CD4-positive, CD25-positive, alpha-beta regulatory T cell (primary cell): ENCODE measurements at places on chromosomes 2 and 18. TPM values are rescaled to one million over a fixed set of nuclear protein-coding genes. Genes with fewer than 3 reads are reported as not detected.

DNA sequence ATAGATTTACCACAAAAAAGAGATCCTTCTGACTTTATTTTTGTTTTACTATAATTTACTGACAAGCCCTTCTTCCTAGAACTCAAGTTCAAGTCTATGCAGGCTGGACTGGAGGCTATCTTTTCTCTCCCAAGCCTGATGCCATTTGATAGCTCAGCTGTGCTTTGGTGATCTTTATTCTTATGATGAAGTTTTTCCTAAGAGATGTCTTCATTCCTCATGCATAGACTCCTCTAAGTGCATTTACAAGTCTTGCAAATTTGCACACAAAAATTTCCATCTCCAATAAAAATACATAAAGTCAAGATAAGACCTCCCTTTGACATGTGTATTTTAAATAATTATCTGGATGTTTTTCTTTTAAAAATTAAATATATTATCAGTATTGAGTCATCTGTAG, 167.4 kb upstream of the ETAA1 start:
- DNase-seq: no peak

GRCh38 chr2:134609924-134610513, 108.8 kb downstream of the TMEM163 start:
- no peak for DNase-seq

DNA sequence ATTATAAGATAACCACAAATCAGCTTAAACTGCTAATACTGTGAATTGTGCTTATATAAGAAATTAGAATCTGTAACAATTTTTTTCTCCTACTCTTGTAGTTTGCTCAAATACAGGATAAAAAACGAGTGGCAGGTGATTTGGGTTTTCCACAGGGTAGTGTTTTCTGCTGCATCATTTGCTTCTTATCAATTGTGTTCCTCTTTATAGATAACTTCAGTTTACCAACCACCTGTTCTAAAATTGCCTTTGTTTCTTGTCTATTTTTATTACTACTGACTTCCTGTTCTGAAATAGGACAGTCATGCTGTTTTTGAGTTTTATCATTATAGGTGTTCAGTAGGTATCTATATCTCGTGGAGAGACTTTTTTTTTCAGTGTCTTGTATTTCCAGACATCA, 56.9 kb downstream of the MFSD6 start:
- DNase-seq: no peak

GRCh38 chr2:188917632-188918031, 56.5 kb upstream of the COL3A1 start:
- no peak for DNase-seq

- DNase-seq: no peak
Observed at GRCh38 chr2:213122725-213123124, 28.7 kb downstream of the IKZF2 start.

DNA sequence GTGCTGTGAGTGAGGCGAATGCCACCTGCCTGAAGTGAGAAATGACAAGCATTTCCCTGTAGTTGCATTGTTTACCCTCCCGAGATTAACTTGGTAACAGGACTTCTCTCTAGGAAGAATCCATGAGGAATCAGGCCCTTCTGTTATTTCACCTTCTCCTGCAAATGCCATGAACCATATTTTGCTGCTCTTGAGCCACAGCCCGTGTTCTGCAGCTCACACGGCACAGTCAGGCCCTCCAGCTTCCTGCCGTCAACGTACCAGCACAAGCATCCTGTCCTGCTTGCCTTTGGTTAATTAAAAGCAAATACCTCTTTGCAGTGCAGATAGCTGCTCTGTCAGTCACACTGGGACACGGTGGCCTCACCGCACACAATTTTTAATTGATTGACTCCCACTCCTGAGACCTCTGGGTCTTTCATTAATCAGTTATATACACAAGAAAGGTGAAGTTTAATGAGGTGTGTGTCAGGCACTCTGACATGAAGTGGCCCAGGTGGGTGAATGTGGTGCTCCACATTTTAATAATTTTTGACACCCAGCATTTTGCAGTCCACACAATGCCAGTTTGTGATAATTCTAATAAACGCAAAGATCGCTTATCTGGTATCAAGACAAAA, 95.3 kb upstream of the ASB18 start:
- DNase-seq: peak; percentile 48

- DNase-seq: no peak
Observed at GRCh38 chr18:77505499-77505898, 255.9 kb downstream of the GALR1 start.

GRCh38 chr2:8414946-8415879, 266.6 kb upstream of the ID2 start:
- no peak for DNase-seq

DNA sequence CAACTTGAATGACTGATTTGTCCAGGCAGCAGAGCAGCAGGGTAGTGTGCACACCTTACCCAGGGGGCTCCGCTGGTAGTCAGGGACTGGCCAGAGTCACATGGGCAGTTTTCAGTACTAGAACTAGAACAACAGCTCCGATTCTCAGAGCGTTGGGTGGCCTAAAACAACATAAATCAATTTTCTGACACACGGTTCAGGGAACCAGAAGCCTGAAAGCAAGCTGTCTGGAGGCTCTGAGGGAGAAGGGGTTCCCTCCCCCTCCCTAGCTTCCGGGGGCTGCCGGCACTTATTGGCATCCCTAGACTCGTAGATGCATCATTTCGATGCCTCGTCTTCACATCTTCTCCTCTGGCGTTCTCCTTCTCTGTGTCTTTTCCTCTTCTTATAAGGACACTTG, 13.4 kb upstream of the ITGB6 start:
- no peak for DNase-seq

Gene FAHD2B
- total RNA-seq: 22.9 TPM

GRCh38 chr18:25169701-25170100, 182.3 kb downstream of the ZNF521 start:
- DNase-seq: no peak

DNA sequence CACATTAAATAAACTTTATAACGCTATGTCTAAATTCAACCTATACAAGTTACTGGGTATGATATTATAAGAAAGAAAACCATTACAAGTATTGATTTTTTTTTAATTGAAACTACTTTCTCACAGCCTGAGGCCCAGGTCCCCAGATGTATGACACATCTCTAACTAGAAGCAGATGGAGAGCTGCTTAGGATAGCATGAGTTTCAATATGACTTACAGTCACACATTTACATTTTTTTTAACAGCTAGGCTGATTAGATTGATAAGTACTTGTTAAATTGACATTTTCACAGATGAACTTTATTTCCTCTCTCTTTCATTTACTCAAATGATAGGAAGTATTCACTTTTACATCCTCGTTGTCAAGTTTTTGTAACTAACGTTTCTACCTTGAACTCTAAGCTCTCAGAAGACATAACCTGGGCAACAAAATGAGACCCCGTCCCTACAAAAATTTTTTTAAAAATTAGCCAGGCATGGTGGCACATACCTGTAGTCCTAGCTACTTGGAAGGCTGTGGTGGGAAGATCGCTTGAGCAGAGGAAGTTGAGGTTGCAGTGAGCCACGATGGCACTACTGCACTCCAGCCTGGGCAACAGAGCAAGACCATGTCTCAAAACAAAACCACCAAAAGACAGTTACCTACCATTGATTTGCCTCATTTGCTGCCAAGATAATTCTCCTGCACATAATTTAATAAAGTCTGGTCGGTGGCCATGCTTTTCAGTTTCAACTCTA, 52.4 kb downstream of the STK39 start:
- peak; percentile 43 for DNase-seq

- DNase-seq: no peak
Observed at GRCh38 chr18:77470569-77471413, 221.1 kb downstream of the GALR1 start.

GRCh38 chr2:157055660-157056199, 201.8 kb upstream of the GALNT5 start:
- DNase-seq: no peak

Gene SIX3
- total RNA-seq: not detected

DNA sequence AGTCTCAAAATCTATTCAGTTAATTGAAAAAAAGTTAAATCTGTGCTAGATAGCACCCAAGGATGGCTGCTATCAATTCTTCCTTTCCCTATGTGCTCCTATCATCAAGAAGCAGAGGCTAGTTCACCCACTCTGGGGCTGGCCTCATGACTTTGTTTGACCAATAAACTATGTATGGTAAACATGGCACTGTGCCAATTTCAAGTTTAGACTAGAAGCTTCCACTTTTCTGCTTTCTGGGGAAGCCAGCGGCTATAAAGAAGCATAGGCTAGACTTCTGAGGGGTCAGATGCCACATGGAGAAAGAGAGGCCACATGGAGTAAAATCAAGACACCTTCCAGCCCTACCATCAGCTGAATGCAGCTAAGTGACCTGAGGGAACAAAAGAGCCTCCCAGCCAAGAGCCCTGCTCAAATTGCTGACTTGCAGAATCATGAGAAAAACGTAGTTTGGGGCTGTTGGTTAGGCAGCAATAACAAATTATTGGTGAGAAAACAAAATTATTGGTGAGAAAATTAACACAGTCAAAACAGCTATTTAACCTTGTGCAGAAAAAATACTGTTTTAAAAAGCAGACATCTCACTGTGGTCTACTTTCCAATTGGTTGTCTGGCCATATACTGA, 86.5 kb upstream of the SLC14A2 start:
- no peak for DNase-seq

DNA sequence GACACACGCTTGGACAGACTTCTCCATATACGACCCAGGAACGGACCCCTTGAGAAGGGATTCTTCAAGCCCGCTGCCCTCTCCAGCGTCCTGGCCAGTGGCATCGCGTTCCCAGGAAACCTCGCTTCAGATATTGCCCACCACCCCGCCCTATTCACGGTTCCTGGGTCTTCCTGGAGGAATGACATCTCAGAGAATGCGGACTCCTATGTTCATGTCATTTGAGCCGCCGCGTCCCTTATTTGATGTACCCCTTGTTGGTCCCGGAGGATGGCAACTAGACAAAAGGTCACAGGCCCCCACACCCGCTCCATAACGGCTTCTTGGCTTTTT, 588 bp upstream of the CCDC93 start:
- DNase-seq: no peak

DNA sequence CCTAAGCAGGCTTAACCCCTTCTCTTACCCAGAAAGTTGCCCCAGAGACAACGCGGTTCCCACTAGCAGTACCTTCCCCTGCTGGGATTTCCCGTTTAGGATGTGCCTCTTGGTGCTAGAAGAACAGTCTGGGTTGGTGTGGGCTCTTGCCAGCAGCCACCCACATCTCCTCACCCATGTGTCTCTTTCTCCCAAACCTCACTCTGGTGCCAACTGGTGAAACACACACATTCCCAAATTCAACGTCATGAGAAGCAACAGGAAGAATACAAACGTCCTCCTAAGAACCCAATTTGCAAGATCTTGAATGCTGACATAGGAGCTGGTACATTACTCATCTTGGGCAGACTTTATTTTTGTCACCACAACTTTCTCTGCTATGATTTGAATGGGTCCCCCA, 36.2 kb downstream of the DIPK1C start:
- DNase-seq: no peak

DNA sequence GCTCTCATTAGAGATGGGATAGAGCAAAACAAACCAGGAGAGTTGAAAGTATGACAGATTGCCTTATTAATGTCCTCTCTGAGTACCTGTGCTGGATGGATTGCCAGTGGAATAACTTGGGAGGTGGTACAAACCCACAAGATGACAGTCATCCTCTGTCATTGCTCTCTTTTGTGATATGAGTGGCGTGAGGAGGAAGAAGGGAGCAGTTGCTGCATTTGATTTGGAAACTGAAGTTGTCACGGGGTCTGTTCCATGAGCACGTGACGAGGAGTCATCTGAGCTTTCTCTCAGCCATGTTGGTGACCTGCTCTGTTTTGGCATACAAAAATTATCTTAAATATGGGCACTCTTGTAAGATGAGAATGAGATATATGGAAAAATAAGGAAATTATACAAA, 204.9 kb downstream of the FAM210A start:
- DNase-seq: no peak

Gene CD28
- total RNA-seq: 235 TPM

GRCh38 chr2:113876503-113877387, 13.1 kb upstream of the ACTR3 start:
- DNase-seq: peak; percentile 78

GRCh38 chr18:3525870-3526420, 76.0 kb downstream of the TGIF1 start:
- peak; percentile 81 for DNase-seq

Gene C2orf15
- total RNA-seq: 2.0 TPM

DNA sequence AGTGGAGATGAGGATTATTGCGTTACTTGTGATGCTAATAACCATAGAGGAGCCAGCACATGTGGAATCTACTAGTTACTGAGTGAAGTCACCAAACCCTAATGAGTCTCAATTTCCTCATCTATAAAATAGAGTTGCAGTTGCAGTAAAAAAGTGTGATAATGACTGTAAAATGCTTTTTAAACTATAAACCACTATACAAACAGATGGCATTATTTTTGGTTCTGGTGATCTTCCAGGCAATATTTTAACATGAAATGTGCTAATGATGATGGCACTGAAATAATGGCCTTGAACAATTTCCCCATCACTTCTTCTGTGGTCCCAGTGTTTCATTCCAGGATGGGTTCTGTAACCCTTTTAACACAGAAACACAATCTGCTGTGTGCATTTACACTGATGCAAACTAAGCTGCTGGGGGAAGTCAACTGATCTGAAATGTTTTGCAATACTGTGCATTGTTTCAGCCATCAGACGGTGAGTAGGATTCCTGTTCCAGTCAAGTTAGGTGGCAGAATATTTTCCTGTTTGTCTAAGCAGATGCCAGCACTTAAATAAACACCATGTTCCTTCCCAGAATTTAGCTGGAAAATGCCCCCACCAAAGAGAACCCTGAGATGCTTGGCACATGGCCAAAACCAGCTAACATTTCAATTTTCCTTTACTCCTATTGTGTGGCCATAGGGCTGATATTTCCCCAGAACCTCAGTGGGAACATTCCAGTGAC, 52.6 kb downstream of the TACR1 start:
- no peak for DNase-seq

GRCh38 chr18:59950215-59950944, 50.6 kb downstream of the PMAIP1 start:
- peak; percentile 36 for DNase-seq

DNA sequence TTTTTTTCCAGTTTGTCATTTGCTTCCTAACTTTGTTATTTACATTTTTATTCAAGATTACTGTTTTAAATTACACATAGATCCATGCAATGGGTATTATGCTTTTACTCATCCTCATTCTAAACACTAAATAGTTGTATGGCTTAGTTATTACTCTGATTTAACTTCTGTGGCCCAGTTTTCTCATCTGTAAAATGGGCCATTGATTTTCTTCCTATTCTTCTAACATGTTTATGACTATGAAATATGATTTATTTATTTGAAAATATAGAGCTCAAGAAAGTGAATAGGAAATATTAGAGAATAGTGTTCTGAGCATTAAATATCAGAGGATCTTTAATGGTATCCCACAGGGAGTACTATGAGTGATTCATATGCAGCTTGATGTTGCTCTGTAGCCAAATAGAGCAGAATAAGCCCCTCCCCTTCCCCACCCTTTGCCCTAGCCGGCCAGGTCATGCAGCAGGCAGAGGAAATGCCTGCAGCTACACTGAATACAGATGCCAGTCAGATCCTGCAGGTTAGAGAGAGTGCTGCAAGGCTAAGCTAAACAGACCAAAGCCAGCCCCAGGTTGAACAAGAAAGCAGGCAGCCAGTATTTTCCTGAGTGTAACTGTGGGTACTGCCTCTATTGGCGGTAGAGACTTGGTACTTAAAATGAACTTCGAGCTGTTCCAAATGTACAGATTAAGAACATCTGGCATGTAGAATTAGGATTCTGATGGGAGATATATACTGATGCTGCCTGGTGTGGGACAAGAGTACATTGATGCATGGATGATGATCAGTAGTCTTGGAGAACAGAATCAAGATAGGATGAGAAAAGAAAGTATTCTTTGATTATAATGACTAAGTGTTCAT, 11.7 kb upstream of the ACYP2 start:
- DNase-seq: peak; percentile 73

Gene PLGLB1
- total RNA-seq: 8.2 TPM

Gene LIMS4
- total RNA-seq: not detected
